Mucosa of descending colon (tissue), 3 donors: ENCODE measurements at places on chromosomes 6 and 20.

DNA sequence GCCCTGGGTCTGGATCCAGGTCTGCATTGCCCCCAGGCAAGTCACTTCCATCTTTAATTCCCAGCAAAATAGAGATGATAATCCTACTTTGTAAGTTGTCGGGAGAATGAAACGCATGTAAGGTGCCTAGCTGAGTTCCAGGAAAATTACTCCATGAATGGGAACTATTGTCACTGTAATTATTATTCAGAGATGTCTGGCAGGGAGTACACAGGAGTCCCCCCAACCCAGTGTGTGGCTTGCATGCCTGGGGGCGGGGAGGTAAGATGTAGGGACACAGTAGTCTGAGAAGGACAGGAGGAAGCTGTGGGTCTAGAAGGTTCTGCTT lies 85.4 kb downstream of the CD40 start:
- DNase-seq = no peak

GRCh38 chr20:3161316-3162079 lies 1.8 kb upstream of the FASTKD5 start:
- DNase-seq = no peak

DNA sequence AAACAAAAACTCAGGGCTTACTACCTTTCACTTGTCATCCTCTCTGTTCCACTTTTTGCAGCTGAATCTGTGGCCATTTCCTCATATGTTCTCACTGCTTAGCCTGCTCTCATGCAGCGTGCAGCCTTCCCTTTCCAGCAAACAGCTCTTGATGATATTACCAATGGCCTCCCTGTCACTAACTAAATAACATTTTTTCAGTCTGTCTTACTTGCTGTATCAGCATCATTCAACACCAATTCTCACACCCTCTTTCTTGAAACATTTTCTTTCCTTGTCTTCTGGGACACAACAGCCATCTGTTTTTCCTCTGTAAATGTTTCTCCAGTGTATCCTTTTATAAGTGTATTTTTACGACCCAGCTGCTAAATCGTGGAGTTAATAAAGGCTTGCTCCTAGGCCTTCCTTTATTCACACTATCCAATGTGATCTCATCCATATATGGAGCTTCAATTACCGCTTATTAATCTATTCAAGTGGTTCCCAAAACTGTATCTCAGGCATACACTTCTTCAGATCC lies 523.6 kb upstream of the RNF217 start:
- DNase-seq = no peak

DNA sequence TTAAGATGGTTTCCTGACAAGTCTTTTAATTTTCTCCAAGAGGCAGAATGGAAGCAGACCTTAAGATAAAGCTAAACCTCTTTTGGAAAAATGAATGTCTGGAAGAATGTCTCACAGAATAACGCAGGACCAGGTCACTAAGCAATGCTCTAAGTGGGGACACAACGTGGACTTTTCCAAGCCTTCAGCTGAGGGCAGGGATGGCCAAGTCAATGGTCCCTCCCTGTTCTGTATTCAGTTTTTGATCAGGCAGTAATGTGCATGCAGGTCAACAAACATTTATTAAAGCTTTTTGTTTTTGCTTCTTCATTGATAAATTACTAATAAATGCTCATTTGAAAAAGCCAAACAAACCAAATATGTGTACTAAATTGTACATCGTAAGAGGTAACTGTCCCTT lies 2.0 kb upstream of the RNF182 start:
- DNase-seq = no peak

DNA sequence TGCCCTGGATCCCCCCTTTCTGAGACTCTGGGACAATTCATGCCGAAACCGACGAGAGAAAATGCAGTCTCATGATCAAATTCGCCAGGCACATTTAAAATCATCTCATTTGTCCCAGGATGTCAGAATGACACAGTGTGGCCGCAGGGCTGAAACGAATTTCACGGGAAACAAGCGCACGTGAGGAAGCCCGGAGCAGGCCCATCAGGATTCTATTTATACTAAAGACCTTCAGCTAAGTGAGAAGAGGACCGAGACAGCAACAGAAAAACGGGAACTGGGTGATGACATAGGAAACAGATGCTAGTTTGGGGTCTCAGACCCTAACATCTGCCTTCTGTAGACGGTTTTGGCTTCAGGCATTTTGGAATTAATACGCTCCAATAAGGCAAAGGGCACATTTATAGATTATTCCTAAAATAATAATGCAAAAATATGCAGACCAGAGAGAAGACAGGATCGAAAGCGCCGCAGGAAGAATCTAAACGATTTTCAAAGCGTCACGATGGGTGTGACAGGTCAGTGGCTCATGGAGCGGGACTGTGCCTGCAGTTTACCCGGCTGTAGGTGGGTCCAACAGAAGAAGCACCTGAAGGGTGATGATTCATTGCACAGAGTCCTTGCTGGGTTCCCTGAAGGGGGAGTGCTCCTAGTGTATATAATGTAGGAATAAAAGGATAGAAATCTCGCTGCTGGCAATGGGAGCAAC lies 80.8 kb upstream of the MPC1 start:
- no peak for DNase-seq

DNA sequence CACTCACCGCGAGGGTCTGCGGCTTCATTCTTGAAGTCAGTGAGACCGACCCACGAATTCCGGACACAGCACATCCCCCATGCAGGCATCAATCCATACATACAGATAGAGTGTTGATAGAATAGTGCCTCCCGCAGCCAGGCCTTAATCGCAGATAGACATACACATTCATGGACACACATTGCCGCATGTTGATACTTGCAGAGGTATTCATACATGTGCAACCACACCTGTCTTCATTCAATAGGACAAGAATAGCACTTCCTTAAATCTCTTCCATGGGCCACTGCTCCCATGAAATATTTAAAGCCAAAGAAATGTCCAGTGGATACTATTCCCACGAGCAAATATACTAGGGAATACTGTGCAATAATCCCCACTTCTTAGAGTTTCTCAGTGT lies 170.5 kb downstream of the FRK start:
- DNase-seq = no peak

DNA sequence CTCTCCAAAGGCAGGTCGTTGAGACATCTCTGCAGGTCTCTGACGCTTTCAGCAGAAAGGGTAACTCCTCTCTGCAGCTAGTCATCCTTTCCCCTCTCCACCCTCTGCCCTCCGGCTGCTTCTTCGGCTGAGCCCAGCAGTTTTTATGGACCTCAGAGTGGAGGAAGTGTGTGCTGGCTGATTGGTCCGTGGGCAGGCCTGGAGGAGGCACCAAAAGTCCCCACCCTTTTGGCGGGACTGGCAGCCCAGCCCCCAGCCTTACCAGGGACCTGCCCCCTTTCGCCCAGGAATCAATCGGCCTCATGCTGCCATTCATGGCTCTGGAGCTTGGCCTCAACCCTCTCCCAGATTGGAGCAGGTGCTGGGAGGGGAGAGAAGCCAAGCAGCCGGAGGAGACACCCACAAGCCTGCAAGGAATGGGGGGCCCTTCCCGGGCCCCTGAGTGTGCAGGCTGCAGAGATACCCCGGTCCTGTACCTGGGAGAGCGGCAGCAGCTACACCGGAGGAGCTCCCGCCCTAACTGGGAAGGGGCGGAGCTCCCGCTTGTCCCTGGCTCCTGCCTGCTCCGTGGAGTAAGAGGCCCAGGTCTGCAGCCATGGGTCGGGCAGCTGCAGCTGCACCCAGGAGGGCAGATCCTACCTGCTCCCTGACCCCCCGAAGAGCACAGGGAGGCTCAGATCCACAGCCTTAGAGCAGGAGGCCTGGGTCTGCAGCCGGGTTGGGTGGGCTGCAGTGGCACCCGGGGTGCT lies 170.3 kb upstream of the SOX4 start:
- no peak for DNase-seq

DNA sequence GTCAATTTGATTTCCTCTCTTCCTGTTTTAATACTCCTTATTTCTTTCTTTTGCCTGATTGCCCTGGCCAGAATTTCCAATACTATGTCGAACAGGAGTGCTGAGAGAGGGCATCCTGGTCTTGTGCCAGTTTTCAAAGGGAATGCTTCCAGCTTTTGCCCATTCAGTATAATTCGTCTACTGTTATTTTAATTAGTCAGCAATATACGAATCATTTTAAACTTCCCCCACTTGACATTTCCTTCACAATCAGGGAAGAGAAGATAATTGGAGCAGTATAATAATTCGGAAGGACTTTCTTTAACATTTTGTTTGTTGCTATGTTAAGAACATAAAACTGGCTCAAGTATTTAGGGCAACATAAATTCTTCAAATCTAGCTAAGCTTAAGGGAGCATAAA lies 860.3 kb upstream of the SLC35B3 start:
- DNase-seq = no peak

GRCh38 chr20:1323830-1324597 lies 4.9 kb downstream of the SDCBP2 start:
- DNase-seq = no peak

DNA sequence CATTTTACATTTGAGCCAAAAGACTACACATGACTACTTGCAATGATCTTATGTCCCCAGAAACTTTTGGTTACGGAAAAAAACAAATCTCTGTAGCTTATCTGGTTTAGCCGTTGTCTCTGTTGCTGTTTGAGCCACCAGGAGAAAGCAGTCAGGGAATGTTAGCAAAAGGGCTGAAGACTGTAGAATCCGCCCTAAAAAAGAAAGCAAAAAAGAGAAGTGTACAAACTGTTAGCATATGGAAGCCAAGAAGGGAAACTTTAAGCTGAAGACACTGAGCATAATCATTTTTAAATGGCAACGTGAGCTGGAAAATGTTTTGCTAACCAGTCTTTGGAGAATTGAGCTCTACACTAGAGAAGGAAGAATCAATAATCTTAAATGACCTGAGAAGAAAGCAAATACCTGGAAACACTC lies 69.9 kb upstream of the MYLIP start:
- DNase-seq = no peak

- DNase-seq = peak; percentile 70
Observed at GRCh38 chr6:98834060-98835031, at the start of gene POU3F2. Gene POU3F2, plus strand, starts transcription at chr6:98834574. Its CDS starts 300 bp downstream, at chr6:98834874.

DNA sequence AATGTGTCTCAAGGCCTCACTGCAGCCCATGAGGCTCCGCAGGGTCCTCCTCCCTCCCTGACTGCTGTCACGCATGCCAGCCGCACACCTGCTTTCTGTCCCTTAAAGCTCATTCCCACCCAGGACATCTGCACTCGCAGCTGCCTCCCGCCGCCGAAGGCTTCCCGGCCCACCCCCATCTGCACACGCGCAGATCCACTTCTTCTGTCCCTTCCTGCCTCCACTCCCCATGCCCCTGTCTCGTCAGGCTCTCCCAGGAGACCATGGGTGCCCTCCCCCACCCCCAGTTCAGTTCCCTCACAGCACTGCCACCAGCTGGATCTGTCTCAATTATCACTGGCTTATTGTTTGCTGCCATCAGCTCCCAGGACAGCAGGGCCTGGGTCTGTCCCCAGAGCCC lies 63.0 kb downstream of the RIPOR3 start:
- no peak for DNase-seq

GRCh38 chr6:134308800-134309199 lies 9.1 kb downstream of the SGK1 start:
- DNase-seq = no peak

DNA sequence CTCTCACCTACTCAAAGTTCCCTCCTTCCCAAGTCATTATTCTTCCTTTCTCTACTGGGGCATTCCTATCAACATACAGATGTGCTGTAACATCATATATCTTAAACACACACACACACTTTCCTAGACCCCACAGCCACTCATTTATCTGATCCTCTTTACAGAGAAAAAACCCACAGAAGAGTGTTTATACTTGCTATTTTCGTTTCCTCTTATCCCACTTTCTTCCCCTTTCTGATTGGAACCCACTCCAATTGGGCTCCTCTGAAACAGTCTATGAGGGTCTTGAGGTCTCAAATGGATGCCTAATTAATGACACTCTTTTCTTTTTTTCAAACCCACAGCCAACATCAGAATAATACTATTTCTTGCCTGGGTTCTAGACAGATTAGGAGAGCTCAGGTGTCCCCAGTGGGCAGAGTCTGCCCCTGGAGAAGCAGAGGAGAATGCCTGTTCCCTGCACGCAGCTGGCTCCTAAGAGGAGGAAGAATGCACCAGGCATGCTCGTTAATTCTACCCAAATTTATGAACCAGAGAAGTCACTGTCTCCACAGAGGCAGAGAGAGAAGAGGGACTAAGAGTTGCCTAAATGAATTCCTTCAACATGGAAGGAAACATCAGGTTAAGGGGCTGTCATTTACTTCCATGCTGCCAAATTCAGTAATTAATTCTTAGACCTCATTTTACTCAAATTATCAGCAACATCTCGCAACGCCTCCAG lies 65.9 kb downstream of the CRYBG1 start:
- DNase-seq = no peak

DNA sequence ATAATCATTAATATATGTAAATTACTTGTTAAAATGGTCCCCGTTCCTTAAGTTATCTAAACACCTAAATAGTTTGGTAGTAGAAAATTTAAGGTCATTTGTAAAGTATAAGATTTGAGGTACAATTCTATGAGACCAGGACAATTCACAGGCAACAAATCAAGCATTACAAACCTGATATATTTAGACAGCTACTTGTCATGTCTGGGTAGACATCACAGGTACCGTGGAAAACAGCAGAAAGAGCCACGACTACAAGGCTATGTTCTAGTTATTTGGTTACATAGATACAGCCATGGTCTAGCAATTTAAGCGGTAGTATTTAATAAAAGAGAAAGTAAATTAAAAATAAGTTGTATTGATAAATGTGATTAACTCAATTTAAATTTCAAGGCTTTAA lies 393.1 kb upstream of the ID4 start:
- DNase-seq = no peak

DNA sequence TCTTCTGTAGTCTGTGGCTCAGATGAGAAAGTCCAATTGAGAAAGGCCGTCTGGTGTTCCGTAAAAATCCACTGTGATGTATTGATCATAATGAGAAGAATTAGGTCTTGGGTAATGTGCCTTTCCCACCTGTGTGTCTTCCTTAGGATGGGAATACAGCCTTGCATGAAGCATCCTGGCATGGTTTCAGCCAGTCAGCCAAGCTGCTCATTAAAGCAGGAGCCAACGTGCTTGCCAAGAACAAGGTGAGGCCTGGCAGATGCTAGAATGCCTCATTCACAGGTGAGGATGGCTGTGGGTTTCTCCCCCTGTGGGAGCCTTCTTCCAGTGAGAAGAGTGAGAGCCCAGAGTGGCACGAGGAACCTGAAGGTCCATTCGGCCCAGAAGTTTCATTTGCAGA lies 32.7 kb downstream of the LYRM2 start:
- DNase-seq = no peak

- DNase-seq = no peak
Observed at GRCh38 chr20:55160037-55160436, 684.6 kb downstream of the DOK5 start.

DNA sequence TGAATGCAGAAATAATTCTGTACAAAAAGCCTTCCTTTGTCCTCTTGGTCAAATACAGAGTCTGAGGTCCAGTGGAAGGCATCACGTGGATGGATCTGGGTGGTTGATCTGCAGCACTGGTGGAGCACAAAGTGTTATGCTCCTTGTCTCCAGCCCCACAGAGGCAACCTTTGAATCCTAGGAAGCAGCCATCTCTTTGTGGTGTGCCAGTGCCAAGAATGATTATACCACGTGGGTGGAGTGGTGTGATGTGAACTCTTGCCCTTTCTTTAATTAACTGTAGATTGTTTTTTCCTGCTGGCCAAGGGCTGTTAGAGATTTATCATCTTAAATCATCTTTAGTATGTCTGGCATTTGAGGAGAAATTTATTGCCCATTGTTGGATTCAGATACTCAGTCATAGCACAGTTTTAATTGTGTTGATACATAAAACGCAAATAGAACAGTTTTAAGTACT lies 31.1 kb downstream of the NCOA7 start:
- DNase-seq = peak; percentile 38

- DNase-seq = no peak
Observed at GRCh38 chr6:33745548-33745947, 1.2 kb downstream of the IP6K3 start.
